ENCODE measurements at places on chromosomes 12 and 14.

- no peak for DNase-seq
These were observed at the start of gene RIN3 for GRCh38 chr14:92513204-92513965. RIN3 (plus strand) TSS chr14:92513781; CDS start chr14:92513933, 152 bp downstream.

DNA sequence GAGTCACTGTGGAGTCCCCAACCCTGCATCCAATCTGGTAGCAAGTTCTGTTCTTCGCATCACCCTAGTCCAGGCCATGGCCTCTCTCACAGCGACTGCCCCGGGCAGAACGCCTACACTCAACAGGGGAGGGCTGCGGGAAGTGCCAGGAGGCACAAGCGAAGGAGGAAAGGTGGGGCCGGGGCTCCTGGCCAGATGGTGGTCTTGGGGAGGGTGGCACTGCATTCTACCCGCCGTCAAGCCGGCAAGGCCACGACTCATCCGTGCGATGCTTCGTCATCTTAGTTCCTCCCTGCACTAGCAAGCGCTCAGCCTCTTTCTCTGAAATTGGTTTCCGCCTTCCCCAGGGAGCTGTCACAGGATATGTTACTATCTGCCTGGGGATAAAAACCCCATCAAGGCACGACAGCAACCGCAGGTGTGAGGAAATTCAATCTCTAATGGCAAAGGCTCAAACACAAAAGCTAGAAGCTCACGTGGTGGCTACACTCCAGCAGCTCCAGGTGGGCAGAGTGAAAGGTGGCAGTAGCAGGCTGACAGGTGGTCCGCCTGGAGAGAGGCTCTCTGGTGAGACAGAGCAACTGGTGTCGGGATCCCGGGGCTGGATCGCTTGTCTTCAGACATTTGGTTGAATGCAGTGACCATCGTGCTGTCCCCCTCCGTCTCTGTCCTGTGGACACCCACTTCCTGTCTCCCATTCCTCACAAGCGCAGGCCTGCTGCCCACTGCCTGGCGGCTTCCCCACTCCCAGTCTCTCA, 34.1 kb downstream of the ACADS start:
- DNase-seq, result no peak

DNA sequence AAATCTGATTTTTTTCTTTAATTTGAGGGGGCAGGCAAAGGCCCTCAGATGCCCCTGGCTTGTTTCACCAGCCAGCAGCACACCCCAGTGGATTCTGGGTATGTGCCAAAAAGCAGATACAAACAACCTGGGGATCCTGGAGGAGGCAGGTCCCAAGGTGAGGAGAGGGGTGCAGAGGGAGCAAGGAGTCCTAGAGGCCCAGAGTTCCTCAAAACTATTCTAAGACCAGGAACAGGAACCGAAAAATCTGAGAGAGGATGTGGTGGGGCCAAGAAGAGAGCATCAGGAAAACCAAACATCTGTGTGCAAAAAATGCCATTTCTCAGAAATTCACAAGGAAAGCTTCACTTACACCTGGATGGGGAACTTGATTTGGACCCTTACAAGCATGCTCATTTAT, 8.2 kb downstream of the KCNA5 start:
- no peak for DNase-seq

DNA sequence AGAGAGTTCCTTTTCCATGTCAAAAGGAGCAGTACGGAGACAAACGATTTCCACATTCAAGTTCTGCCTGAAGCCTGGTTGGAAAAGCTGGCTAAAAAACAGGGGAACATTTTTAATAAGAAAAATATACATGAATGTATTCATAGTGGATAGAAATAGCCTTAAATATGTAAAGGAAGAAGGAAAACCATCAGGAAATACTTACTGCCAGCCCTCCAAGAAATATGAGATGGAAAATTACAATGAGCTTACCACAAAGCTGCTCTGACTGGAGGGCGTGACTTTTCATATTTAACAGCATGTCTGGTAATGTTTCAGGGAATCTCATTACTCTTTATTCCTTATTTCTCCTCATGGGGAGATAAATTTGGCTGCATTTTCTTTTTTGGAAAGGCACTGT, 75.9 kb upstream of the ZDHHC17 start:
- no peak for DNase-seq

- no peak for DNase-seq
These were observed 663 bp downstream of the NCKAP5L start for GRCh38 chr12:49827401-49828099.

- no peak for DNase-seq
These were observed 23.0 kb upstream of the CSRP2 start for GRCh38 chr12:76901628-76902380.

DNA sequence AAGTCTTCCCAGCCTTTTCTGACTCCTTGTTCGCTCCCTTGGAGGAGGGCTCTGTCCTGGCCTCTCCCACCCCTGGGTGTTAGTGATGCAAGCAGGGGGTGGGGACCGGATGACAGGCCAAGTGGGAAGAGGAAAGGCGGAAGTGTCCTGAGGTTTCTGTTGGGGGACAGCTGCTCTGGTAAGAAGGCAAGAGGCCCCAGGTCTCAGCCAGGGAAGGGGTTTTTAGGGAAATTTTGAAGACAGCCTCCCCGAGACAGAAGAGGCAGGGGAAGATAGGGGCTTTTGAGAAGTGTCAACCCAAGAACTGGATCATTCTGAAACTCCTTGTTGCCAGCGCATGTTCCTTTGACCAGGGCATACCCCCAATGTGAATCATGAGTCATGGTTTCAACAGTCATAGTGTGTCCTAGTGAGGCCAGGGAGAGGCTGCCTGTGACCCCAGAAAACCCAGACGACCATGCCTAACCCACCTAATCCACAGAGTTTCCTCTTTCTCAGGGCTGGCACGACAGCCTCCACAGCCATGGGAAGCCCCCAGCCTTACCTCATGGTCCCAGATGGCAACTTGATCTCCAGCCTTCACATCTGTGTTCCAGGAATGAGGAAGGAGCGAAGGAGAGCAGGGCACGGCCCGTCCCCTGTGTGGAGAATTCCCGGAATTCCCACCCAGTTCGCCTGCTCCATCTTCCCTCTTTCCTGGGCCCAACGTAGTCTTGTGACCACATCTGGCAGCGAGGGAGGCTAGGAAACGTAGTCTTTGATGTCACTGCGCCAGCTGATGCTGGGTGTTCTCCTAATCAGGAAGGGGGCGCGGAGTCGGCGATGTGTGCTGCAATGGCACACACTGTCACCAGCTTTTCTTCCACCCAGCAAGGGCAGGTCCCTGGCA, 4.9 kb upstream of the GPR132 start:
- DNase-seq, result no peak

DNA sequence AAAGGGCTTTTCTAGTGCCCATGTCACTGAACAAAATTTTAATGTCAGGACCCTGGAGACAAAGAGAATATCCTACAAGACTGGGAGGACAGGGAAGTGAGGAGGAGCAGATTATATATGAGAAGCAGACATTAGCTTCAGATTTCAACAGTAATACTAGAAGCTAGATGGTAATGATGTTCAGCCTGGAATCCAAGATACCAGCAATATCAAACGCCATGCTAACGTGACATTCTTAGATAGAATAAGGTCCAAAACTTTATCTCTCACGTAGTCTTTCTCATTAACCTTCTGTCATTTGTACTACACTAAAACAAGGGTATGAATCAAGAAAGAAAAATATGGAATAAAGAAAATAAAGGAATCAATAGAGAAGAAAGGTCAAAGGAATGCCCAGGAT, 18.7 kb downstream of the SOS2 start:
- DNase-seq, result no peak

DNA sequence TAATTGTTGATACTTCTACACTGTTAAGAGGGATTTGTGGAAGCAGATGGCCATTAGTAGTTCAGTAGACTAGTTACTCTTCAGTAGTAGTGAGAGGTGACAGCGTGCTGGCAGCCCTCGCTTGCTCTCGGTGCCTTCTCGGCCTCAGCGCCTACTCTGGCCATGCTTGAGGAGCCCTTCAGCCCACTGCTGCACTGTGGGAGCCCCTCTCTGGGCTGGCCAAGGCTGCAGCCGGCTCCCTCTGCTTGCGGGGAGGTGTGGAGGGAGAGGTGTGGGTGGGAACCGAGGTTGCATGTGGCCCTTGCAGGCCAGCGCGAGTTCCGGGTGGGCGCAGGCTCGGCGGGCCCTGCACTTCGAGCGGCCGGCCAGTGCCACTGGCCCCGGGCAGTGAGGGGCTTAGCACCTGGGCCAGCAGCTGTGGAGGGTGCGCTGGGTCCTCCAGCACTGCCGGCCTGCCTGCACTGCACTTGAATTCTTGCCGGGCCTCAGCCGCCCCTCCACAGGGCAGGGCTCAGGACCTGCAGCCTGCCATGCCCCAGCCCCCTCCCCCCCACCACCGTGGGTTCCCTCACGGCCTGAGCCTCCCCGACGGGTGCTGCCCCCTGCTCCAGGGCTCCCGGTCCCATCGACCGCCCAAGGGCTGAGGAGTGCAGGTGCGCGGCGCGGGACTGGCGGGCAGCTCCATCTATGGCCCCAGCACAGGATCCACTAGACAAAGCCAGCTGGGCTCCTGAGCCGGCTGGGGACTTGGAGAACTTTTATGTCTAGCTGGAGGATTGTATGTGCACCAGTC, 139.3 kb downstream of the NUBPL start:
- no peak for DNase-seq

DNA sequence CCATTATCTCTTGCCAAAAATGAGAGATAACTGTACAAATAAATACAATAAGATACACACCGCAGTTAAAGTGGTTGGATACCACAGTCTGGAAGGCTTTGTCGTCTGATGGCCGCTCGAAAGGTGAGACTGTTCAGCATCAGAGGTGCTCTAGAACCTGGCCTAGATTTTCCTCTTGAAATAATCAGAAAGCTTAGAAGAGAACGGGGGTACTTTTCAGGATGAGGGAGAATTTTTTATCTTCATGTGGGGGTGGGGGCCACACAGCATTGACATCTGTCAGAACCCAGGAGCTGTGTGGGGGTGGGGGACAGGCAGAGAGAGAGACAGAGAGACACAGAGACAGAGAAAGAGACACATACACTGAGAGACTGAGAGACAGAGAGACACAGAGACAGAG, 90.5 kb downstream of the GALNT9 start:
- no peak for DNase-seq

- DNase-seq, result no peak
These were observed 2.7 kb downstream of the HECTD1 start for GRCh38 chr14:31204593-31205534.

DNA sequence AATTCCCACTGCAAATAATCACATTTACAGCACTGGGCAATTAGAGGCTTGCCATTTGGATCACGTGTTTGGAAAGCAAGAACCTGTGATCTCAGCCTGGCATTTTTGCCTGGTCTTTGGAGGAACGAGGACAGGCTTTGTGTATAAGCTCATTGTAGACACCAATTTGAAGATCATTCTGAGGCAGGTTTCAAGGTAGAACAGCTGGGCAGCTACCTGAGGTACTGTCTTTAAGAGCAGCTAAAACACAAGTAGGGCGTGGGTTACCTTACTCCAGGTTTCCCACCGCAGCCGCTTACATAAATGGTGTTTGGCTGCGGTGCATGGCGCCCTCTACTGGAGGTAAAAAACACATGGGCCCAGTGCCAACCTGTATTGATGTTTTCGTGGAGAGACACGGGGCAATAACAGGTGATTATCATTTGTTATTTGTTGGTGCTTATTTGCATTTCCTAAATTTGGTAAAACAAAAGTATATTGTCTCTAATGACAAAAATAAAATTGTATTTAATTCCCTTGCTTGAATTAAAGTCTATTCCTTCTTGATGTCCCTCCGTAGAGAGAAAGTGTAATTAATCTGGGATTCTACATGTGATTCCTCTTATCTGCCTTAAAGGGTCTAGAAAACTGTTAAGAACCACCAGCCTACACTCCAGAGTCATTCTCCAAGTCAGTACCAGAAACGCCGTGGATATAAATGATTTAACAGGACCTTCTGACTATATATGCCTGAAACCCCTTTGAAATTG, 69.7 kb downstream of the SVOP start:
- DNase-seq, result peak; percentile 46

- no peak for DNase-seq
These were observed 131.0 kb downstream of the NCOR2 start for GRCh38 chr12:124436366-124436765.

DNA sequence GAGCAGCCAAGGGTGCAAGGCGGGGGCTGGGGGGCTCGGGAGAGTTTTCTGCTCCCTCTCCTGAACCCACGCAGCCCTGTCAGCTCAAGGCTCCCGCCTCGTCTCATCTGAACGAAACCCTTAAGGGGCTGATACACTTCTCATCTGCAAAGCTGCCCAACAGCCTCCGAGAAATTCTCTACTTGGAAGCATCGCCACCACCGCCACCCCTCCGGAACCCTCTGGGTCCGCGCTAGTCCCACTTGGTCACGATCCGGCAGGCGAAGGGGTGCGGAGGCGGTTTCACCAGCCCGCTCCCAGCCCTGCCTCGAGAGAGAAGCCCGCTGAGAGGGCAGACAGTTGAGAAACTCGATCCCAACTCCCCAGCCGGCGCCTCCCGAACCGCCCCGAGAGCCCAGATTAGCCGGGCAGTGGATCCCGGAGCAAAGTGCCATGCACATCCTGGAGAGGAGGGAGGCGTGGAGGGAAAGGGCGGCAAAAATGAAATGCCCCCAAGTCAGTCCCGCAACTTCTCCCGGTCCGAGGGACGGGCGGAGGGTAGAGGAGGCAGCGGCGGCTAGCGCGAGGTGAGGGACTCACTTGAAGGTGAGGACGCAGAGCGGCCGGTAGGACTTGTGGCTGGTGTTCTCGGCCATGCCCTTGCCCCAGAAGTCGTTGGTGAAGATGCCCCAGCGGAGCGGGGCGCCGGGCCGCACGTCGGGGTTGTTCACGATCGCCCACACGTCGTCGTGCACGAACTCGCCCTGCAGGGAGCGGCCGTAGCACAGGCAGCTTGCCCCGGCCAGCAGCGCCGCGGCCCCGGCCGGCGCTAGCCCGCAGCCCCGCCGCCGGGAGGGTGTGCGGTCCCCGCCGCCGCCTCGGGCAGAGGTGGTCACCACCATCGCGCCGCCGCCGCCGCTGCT, 620 bp downstream of the TMTC1 start:
- DNase-seq, result no peak

GRCh38 chr12:83896416-83896815, 1016.2 kb downstream of the SLC6A15 start:
- DNase-seq, result no peak

DNA sequence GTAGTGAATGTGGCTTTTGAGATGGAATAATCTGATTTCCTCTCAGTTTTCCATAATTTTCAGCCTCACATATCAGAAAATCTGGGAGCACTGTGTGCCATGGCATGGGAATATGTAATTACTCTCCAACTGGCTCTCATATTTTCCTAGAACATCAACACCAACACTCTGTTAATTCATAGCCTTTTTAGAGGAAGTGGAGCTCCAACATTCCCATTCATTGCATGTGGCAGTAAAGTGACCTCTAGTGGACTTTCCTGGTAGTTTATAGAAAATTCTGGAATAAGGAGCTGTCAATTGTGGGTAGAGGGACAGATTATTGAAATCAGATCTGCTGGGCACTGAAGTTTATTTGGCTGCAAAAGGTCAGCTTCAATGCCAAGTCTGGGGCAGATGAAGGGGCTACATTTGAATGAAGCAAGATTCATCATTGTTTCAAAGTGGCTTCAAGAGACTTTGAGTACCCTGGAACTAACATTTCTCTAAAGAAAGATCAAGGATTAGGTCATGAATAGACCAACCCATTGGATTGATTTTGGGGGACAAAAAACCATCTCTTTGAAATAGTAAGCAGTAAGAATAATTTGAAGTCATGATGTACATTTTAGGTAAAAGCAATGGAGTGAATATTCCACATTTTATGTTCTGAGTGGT, 23.6 kb upstream of the USP44 start:
- DNase-seq, result no peak

Data from activated T-helper 1 cell treated with anti-CD3 and anti-CD28 coated beads, Interleukin-2, amount 50 U/mL, for 16 hours (primary cell).